Activated CD8-positive, alpha-beta memory T cell treated with anti-CD3 and anti-CD28 coated beads, Interleukin-2, amount 50 U/mL, for 48 hours (primary cell): ENCODE measurements at places on chromosomes 2 and 18.

GRCh38 chr18:23826850-23827620, 137.8 kb downstream of the LAMA3 start:
- no peak for DNase-seq

GRCh38 chr2:72141032-72141645, 6.5 kb downstream of the CYP26B1 start:
- peak; percentile 32 for DNase-seq

GRCh38 chr2:240240781-240241180, 100.3 kb upstream of the OTOS start:
- DNase-seq: no peak

DNA sequence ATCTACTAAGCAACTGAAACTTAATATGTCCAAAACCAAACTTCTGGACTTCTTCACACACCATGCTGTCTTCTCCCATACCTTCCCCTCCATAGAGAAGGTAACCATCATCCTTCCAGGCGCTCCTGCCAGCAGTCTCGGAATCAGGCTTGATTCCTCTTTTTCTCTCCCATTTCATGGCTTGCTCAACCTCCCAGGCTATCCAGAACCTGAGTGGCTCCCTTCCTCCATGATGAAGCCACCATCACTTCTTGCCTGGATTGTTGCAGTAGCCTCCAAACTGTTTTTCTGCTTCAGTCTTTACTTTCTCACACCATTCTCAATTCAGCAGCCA, 40.1 kb upstream of the NDUFV2 start:
- DNase-seq: no peak

GRCh38 chr2:32357318-32358110, 691 bp downstream of the BIRC6 start:
- DNase-seq: peak; percentile 77

GRCh38 chr18:63882333-63883141, 5.0 kb upstream of the SERPINB2 start:
- no peak for DNase-seq
